Coronary artery (tissue), 2 donors: ENCODE measurements at places on chromosomes 3 and 15.

- no peak for DNase-seq
These were observed 98.4 kb downstream of the TMEM266 start for GRCh38 chr15:76158226-76158625.

GRCh38 chr15:71352125-71352524 is 236.9 kb downstream of the THSD4 start:
- DNase-seq, result no peak

DNA sequence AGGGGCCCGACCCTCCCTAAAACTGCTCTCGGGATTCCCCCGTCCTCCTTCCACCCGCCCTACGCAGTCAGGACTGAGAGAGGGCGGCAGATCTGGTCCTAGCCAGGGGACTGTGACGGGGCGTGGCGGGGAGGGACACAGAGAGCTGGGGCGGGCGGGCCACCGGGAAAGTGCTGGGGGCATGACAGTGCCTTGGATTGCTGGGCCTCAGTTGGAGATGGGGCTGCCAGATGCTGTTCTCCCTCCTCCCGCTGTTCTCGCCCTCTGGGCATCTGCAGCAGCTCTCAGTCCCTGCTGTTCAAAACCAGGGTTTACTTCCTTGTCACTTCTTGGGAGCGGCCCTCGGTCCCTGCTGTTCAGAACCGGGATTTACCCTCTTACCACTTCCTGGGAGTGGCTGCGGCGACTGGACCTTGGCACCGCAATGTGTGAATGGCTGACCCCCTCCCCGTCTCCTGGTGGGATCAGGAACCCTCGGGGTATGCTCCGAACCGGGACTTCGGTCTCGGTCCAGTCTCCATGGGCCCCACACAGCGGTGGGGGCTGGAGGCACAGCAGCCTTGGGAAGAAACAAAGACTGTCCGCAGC is 1.8 kb upstream of the RPP25 start:
- peak; percentile 87 for DNase-seq

GRCh38 chr3:197906023-197906849 is 43.8 kb upstream of the RPL35A start:
- DNase-seq, result peak; percentile 86

DNA sequence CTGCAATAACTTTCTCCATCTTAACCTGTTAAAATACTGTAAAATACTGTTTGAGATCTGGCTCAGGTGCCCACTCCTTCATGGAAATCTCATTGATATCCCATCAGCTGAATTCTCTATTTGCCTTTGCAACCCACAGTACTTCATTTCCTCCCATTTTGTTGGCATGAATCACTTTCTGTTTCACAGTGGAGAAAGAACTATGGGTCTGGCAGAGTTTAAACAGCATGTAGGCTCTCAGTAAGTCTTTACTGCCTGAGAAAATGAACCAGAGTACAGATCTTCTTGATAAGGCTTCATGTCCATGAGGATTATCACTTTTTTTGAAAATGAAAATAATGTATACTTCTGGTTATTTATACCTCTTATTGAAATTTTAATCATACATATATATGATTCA is 245.9 kb downstream of the NAALADL2 start:
- DNase-seq, result no peak

DNA sequence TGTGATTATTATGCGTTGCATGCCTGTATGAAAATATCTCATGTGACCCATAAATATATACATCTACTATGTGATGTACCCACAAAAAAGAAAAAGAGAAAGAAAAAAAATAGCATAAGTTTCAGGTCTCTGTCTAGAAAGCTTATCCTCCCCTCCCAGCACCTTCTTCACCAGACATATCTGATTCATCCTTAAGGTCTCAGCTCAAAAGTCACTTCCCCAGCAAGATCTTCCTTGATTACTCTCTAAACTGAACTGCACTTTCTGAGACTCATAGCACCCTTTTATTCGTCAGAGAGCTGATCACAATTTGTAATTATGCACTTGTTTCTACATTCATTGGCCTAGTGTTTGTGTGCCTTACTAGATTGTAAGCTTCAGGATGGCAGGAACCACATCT is 11.1 kb upstream of the PTPN9 start:
- no peak for DNase-seq

GRCh38 chr15:71109905-71110304 is 5.4 kb upstream of the THSD4 start:
- no peak for DNase-seq

GRCh38 chr3:44875596-44875995 is 1.2 kb downstream of the TGM4 start:
- no peak for DNase-seq

DNA sequence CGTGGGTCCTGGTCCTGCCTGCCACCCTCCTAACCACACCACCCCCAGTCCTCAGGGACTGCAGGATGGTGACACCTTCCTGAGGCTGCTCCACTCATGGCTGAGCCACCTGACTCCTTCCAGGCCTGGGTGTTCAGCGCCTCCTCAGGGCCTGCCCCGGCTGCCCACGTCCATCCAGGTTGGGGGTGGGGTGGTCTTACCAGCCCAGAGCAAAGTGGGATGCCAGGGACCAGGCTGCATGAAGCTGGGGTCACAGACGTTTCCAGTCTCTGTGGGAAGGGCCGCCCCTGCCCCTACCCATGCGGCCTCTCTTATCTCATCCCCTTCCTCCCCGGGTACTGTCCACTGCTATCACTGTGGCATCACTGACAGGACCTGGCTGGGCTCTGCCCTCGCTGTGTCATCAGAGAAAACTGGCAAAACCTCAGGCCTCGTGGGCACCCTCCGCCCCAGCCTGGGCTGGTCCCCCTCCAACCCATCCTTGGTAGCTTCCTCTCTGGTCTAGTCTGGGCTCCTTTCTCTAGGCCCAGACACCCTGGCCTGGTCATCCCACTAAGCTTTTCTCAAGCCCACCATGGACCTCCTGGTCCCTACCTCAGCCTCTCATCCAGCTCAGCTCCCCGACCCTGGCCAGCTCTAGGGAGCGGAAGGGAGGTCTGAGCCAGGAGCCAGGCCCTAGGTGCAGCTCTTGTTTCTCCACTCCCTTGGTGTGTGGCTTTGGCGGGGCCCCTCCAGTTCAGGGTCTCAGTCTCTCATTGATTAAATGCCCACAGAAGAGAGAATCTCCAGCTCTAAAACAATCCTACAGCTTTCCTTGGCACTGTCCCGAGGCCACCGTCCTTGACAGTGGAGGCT is 32.9 kb downstream of the WNT7A start:
- no peak for DNase-seq

- DNase-seq, result no peak
These were observed 31.9 kb downstream of the NCK1 start for GRCh38 chr3:136893848-136894443.

DNA sequence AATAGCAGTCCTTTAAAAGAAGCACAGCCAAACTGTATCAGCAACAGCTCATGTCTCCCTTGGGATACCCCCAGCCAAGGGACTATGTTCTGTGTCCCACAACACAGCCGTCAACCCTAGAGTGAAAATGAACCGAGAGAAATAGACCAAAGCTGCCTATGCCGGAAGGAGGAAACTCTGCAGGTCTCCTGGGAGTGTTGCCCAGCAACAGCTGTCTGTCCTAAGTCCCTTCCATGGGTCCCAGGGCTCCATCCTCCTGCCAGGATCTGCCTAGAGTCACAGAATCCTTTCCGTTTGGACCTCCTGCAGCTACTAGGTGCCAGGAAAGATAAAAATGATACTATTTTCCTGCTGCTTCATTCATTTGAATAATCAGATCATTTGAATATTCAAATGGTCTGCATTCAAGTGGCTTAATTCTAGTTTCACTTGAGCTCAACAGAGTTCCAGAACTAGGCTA is 53.1 kb downstream of the TRANK1 start:
- DNase-seq, result no peak

DNA sequence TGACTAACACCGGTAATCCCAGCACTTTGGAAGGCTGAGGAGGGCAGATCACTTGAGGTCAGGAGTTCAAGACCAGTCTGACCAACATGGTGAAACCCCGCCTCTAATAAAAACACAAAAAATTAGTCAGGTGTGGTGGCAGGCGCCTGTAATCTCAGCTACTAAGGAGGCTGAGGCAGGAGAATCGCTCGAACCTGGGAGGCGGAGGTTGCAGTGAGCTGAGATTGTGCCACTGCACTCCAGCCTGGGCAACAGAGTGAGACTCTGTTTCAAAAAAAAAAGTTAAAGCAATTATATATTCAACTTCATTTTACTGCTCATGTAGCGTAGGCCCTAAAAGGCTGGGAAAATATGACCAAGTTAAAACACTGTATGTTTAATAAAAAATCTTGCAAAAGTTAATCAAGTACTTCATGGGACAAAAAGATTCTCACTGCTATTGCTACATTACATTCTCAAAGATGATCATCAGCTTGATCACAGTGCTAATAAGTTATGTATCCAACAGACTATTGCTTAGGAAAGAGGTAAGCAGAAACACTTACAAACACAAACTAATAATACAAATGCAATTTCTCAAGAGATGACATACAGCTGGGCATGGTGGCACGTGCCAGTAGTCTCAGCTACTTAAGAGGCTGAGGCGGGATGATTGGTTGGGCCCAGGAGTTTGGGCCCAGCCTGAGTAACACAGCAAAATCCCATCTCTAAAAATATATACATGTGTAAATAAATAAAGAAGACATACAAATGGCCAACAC is 2.7 kb downstream of the COPS2 start:
- no peak for DNase-seq

DNA sequence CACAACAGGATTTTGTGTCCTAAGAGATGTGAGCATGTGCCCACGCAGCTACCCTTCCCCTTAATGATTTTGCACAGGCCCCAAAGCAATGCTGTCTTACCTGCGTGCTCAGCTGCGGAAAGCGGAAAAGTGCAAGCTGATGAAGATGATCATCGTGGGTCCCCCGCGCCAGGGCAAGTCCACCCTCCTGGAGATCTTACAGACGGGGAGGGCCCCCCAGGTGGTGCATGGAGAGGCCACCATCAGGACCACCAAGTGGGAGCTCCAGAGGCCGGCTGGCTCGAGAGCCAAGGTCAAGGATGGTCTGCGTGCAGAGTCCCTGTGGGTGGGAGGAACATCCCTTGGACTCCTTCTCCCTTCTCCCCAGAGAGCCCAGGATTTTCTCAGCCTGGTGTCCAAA is 103.1 kb downstream of the LRRK1 start:
- DNase-seq, result peak; percentile 60

DNA sequence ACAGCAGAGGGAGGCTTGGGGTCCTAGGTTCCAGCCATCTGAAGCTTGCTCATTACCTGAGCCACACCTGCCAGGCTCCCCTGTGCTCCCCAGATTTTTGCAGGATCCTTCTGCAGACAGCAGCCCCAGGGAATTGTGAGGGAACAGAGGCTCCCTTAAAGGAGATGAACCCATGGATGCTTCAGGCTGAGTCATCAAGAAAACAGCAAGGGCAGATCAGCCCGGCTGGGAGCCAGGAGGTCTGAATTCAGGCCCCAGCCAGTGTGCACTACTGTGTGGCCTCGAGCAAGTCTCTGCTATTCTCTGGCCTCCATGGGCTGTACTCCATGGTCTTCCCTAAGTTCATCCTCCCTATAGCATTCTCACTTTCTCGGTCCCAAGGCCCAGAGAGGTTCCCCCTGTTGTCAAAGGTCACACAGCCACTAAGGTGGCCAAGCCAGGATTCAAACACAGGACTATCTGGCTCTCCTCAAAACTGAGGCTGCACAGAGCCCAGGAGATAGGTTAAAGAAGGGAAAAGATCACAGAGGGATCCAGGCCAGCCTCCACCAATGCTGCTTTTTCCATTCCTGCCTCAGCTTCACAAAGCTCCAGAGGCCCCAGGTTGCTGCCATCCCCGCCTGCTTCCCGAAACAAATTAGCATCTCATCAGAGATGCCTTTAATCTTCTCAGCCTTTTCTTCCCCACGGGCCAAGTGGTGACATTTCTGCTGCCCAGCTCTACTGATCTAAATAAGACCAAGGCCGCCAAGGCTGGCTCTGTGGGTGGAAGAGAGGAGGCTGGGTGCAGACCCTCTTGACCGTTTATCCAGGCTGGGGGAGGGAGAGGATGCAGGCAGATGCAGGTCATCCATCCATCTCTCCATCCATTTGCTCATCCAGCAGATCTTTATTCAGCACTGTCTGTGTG is 21.2 kb upstream of the GRIP2 start:
- no peak for DNase-seq

DNA sequence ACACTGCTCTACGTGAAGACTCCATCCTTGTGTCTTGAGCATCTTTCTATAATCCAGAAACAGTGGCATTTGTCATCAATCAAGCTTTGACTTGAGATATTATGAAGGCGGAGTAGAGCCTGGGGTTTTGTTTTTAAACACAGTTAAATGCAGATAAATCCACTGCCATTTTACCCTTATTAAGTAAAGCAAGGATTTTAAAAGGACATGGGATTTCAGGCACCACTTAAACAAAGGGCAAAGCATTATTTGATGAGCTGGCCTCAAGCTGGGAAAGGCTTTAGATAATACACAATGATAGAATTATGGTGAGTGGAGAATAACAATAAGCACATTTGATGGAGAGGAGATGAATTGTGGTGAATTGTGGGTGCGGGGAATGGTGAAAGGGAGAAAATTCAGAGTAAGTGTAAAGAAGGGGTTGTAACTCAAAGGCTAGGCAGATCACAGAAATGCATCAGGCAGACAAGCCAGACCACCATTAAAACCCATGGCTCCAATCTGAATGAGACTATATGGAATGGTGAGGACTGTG is 54.9 kb upstream of the GLCE start:
- no peak for DNase-seq

DNA sequence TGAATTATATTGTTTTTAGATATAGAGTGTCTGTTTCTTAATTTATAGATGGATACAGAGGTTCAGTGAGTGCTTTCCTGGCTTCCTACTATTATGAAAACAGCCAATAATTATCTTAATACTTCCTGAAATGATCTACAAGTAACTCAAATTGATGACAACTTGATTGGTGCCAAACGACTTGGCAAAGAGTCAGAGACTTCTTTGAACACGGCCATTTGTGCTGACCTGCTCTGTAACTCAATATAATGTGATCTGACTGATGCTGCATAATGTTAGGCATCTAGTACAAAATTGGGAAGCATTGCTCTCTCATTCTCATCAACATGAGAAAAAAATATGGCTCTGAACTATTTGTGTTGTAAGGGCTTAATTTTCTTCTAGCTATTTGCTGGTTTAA is 193.9 kb downstream of the DIPK2A start:
- no peak for DNase-seq

- DNase-seq, result no peak
These were observed 14.8 kb downstream of the UBP1 start for GRCh38 chr3:33425453-33425852.

DNA sequence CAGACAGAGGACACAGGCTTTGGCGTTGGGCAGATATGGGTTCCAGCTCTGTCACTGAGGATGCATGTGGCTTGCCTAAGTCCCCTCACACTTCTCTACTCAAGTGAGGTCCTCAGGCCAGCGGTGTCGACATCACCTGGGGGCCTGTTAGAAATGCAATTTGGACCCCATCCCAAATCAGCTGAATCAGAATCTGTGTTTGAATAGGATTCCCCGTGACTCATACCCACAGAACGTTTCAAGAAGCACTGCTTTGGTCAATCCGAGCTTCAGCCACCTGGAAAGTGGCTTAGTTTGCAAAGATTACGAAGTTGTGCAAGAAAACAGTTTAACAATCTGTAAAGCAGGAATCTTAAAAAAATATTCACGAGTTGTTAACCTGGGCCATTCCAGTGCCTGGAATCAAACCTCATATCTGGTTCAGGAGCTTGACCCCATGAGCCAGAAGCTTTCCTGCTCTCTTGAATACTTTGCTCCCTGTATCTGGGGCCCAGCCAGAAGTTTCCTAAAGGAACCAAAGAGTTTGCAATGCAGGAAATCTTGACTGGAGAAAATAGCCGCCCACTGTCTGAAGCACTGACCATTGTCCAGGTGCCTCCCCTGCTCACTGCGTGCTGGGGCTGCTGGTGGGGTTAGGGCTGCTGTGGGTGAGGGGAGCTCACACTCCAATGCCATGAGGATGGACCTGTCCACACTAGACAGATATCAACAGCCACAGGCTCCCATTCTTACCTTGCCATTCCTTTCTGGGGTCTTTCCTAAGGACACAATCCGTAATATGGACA is 208.5 kb upstream of the LINGO1 start:
- no peak for DNase-seq
